ENCODE measurements at places on chromosomes 16 and 17.

GRCh38 chr17:57782647-57783337 is 37.7 kb upstream of the CCDC182 start:
- no peak for DNase-seq

DNA sequence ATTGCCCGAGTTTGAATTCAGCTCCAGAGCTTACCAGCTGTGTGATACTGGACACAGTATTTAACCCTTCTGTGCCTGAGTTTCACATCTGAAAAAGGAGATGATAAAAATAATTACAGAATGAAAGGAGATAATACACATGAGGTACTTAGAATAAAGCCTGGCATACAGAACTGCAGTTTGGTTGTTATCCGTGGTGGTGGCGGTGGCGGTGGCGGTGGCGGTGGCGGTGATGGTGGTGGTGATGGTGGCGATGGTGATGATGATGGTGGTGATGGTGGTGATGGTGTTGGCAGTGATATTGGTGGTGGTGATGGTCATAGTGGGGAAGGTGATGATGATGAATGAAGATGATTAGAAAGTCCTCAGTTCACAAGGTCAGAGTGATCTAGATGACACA is 57.2 kb downstream of the ABCC1 start:
- no peak for DNase-seq

GRCh38 chr17:47846716-47847340 is 4.1 kb downstream of the SP6 start:
- no peak for DNase-seq

DNA sequence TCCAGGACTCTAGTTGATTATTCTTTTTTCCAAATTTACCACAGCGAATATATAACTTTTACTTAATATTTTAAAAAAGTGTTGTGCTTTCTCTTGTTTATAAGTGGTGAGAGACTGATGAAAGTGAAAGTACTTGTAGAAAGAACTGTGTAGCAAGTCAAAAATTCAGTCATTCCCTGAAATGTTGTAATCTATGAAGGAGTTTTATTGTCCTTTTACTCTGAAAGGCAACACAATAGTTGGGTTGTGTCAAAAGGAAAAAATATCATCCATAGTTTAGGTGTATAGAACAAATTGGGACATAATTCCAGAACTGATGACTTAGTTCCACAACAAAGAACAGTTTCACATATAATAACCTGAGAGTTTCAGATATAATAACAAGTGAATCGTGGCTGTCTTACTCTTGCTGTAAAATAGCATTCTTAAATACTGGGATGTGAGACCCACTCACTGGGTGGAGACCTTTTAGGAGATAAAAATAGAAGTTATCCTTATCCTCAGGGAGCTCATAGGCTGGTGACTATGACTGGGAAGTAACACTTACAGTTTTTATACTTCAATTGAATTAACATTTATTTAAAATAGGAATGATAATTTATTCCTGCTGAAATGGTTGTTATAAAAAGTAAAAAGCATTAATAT is 20.6 kb downstream of the CYB5B start:
- DNase-seq, result no peak

DNA sequence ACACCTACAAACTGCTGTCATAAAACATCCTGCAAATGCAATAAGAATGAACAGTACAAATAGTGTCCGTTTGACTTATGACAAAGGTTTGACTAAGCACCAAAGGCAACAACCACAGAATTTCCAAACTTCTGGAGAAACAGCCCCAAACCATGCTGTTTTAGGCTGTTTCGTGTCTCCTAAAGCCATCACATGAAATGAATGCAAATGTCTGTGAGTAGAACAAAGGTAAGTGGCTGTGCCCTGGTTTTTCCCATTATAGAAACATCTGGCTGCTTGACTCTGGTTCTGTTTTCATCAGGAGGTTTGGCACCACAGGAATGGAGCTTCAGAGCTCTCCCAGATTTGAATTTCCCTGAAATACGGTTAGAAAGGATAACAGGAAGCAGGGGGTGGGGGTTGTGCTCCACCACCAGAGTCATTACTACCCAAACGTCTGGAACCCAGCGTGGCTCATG is 4.6 kb upstream of the EMP2 start:
- DNase-seq, result peak; percentile 66

DNA sequence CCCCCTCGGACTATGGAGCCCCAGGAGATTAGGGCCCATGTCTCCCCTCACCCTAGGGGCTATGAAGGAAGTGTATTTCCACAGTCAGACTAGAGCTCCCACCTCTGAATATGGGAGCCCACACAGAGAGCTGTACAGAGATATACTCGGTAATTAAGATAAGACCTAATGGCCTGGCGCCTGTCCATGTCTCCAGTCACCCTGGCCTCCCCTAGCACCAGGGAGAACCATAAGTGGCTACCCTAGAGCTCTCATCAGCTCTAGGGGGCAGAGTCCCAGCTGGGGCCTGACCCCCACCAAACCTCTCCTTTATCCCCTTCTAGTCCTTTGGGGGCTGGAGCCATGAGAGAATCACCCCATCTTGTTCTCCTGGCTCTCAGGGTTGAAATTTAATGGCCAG is 2.4 kb downstream of the TMEM101 start:
- DNase-seq, result no peak

DNA sequence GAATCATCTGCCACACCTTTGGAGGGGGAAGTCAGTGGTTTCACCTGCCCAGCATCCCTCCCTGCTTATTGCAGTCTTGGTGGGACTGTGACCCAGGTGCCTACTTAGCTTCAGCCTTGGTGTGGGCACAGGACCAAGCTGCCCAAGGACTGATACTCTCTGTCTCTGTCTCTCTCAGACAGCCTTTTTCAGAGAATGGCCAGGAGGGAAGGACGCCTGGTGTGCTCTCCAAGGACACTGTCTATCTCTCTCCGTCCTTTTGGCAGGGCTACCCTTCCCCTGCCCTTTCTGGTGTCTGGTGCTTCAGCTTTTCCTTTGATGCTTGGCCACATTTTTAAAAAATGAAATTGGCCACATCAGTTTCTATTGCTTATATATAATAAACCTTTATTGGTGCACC is 19.6 kb downstream of the PIK3R6 start:
- no peak for DNase-seq

GRCh38 chr17:54439816-54440215 is 460.8 kb upstream of the TOM1L1 start:
- DNase-seq, result no peak

GRCh38 chr17:17377071-17377967 is 74.1 kb downstream of the NT5M start:
- no peak for DNase-seq

DNA sequence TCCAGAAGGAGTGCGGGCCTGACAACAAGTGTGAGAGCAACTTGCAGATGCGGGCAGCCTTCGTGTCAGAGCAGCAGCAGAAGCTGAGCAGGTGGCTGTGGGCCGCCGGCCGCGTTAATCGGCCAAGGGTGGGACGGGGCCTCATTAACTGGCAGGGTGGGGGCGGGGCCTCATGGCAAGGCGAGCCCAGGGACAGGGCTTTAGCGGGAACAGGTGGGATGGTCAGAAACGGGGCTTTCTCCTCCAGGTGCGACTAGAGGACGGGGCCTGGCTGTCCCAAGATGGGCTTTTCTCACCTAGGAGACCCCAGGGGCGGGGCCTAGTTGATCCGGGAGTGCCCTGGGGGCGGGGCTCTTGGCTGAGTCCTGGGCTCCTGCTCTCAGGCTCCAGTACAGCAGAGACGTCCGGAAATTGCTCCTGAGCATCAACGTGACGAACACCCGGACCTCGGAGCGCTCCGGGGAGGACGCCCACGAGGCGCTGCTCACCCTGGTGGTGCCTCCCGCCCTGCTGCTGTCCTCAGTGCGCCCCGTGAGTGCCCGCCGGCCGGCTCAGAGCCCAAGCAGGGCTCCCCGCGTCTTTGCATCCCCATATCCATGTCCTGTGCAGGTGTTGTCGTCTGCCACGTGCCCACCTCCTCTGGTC is 18.4 kb upstream of the PDK2 start:
- DNase-seq, result no peak

GRCh38 chr16:3467921-3468320 is 24.4 kb downstream of the NAA60 start:
- DNase-seq, result no peak

GRCh38 chr16:28168991-28169554 is 42.7 kb downstream of the XPO6 start:
- no peak for DNase-seq

- no peak for DNase-seq
These were observed 21.5 kb downstream of the MBTD1 start for GRCh38 chr17:51238255-51238887.

Measured in HS-5 (cell line).